ENCODE measurements at places on chromosomes 12 and 14.

DNA sequence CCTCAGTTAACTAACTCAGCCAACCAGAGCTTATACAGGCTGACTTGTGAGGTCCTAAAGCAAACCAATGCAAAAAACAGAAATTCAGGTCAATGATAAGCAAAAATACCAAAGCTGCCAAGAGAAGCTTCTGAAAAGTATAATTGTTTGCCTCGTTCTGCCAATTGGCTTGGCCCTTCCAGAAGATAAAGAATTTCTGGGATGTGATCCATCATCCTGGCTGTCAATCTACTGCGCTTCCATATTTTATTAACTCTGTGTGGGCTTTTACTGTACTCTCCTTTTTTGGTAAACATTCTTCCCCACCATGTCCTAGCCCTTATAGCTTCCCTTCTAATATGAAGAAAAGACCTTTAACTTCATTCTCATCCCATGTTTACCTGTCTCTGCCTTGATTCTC lies 387.9 kb downstream of the TMEM117 start:
- no peak for DNase-seq

DNA sequence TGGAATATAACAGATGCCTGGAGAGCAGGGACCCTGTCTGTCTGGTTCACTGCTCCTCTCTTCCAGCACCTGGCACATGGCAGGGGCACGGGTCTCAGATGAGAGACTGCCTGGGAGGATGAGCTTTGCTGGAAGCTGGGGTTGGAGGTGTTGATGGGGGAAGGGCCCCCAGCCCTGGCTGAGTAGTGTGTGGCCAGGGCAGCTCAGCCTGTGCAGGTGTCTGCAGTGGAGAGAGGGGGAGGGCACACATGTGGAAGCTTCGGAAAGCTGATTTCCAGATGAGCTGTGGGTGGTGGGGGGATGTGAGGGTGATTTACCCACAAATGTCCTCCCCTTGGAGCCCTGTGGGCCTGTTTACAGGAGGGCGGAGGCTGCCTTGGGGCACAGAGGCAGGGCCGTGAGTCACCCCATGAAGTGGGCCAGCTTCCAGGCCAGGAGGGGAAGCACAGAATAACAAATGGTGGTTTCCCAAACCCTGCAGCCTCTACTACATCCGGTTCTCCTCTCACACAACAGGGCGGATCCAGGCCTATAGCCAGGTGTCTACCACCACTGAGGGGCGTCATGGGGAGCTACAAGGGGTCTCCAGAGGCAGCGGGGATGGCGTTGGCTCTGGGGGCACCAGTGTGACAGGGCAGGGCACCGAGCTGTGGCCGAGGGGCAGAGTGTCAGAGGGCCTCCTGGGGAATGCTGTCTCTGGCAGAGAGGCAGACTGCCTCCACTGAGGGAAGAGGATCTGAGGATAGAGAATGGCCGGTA lies 11.0 kb downstream of the KRT7 start:
- DNase-seq = no peak

- peak; percentile 94 for DNase-seq
Observed at GRCh38 chr12:31370531-31371255, 44.7 kb upstream of the SINHCAF start.

GRCh38 chr14:79248771-79249170 lies 962.5 kb downstream of the DIO2 start:
- no peak for DNase-seq

- no peak for DNase-seq
Observed at GRCh38 chr12:124609041-124609989, 41.9 kb upstream of the NCOR2 start.

- no peak for DNase-seq
Observed at GRCh38 chr14:68233101-68233784, 413.7 kb downstream of the RAD51B start.

- peak; percentile 35 for DNase-seq
Observed at GRCh38 chr12:88393017-88393767, 187.1 kb downstream of the KITLG start.

DNA sequence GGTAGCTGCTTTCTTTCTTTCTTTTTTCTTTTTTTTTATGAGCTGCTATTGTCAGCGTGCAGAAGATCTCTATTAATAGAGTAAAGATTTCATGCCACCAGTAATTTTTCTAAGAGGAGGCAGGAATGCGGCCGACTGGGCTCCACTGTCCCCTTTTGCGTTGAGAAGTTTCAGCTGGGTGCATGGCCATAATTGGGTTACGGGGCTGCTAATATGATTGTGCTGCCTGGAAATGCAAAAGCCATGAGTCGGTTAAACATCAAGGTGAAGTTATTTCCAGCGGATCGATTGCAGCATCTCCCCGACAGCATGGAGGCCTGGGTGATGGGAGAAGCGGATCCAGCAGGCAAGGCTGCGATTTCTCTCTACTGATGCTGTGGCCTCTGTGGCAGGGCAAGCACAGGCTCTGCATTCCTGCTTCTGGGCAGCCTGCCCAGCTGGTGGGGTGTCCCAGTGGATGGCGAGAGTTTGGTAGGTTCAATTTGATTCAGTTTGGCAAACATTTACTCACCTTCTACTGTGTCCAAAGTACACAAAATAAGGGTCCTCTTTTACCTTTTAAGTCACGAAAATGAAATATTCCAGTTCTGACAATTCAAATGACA lies 54.4 kb upstream of the PRMT8 start:
- no peak for DNase-seq

DNA sequence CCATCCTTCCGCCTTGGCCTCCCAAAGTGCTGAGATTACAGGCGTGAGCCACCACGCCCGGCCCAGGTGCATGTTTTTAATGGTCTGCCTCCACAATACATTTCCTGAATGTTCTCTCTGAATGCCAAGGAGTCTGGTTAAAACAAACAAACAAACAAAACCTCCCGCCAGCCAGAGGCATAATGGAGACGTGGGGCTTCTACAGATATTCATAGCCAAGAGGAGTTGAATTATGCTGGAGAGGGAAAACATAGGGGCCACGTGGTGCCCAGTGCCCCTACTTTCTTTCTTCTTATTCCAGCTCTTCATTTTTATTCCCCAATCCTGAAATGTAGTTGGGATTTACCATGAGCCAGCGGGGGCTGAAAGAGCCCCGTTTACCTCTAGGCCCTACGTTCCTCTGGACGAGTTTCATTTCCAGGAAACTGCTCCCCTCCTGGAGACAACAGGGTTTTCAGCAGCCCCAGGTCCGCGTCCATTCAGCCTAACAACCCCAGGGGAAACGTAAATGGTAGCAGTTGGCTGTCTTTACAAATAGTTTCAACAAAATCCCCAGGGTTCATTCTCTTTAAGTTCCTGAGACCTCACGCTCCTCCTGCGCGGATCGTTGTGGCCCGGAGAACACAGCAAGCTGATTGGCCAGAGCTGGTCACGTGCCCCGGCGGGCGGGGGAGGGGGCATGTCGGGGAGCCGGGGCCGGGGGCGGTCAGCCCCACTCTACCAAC lies 108.5 kb upstream of the ESRRB start:
- no peak for DNase-seq

- no peak for DNase-seq
Observed at GRCh38 chr12:106342397-106343213, 14.9 kb upstream of the POLR3B start.

DNA sequence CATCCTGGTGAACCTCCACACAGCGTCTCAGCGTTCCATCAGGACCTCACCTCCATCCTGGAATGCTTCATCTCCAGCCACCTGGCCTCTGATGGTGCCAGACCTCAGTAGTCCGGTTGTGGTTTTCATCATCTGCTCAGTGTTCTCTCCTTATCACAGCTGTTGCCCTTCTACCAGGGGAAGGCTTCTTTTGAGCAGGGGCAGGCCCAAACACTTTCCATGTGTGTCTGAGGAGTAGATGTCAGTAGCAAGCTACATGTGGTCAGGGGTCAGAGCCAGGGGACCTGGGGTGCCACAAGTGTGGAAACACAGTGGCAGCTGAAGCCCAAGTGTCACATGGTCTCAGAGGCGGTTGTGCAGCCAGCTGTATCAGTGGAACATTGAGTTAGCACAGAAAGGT lies 30.2 kb upstream of the FGD4 start:
- DNase-seq = no peak

GRCh38 chr12:43914923-43915468 lies 79.1 kb downstream of the TMEM117 start:
- DNase-seq = no peak

DNA sequence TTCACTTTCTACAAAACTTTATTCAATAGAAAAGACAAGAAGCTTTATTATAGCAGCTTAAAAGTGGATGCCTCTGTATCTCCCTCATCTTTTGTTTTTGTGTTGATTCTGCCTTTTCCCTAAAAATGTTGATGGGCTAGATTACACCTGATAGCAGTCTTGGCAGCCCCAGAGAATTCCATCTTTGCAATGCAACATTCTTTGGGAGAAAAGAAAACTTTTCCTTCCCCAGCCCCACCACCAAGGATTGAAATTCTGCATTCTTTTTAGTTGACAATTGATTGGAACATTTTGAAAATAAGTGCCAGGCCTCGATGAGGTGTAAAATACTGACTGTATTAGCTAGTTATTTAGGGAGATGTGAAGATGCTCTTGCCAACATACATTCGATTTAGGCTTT lies 306.8 kb upstream of the G2E3 start:
- no peak for DNase-seq

DNA sequence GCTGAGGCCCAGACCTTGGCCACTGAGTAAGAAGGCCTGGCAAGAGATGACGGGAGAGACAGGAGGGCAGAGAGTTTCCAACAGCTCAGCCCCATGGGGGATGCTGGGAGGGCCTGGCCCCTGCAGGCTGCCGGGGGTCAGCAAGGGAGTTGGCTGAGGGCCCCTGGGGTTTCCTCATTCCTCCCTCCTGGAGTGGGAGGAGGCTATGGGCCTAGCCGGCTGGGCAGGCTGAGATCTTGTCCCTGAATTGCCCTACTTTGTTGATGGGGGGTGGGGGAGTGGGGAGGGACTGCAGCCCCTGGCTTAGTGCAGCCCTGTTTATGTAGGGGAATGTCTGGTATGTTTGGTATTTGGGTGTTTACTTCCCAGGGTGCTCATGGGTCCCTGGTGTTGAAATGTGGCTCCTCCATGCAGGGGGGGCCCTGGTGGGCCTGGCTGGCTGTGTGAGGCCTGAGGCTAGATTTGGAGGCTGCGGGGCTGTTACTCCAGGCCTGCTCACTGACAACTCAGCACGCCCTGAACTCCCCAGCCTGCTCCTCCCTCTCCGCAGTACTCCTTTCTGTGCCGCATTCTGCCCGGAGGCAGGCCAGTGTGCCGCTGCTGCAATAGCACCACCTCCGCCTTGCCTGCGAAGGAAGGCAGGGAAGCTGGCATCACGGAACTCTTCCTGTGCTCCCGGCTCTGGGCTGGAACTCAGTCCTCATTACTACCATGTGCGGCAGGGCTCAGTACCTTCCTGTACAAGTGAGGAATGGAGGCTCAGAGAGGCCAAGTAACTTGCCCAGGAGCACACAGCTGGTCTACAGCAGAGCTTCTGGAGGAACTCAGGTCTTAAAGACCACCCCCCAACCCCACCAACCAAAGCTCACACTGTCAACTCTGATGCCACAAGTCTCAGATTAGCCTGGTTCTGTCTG lies 25.3 kb downstream of the JDP2 start:
- peak; percentile 93 for DNase-seq

GRCh38 chr14:99047441-99048031 lies 224.5 kb downstream of the BCL11B start:
- no peak for DNase-seq
